CD4-positive, alpha-beta memory T cell (primary cell): ENCODE measurements at places on chromosomes 3 and 15.
A peak's percentile ranks its signal among the peaks of the same experiment; 100 is the strongest.

GRCh38 chr3:10753964-10754363 lies 62.1 kb upstream of the SLC6A11 start:
- peak; percentile 12 for DNase-seq

DNA sequence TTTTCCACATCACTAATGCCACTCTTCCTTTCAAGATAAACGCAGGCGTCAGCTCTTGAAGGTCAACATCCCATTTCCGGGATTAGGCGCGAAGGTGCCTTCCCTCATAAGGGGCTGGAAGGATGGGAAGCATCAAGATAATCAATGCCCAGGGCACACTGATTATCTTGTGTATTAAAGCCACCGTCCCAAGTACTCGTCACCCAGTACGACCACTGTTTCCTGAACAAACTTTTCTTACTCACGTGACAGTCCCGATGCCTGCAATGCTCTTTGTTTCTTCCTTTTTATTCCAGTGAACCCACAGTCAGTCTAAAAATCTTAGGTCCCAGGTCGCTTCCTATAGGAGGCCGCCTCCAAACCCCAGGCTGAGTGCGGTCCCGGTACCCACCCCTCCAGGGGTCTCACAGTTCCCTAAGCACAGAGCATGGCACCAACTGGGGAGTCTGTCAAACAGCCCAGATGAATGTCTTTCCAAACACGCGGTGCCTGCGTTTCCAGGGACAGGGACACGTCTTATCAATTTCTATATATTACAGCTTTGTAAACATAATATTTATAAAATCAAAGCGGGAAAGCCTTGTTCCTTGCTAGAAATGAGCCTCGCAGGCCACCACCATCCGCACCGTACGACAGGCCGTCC lies 589 bp downstream of the ANAPC13 start:
- no peak for DNase-seq

- no peak for DNase-seq
Observed at GRCh38 chr3:64802460-64802859, 114.7 kb upstream of the ADAMTS9 start.

GRCh38 chr3:47612178-47612577 lies 33.5 kb upstream of the CSPG5 start:
- no peak for DNase-seq

DNA sequence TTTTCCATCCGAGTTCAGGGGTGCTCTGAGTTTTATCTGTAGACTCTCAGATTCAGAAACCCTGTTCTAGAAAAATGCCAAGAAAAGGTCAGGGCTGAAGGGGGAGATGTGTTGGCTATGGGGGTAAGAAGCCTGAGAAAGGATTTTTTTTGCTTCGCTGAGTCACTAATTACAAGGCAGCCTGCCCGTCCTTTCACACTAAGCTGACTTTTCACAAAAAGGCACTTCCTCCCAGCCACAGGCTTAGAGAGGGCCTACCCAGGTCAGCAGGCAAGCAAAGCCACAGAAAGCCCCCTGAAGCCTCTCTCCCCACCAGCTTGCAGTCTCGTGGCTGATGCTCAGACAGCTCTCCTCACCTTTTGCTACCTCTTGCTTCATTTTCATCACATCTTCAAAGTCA lies 192.6 kb upstream of the PRICKLE2 start:
- DNase-seq = no peak

DNA sequence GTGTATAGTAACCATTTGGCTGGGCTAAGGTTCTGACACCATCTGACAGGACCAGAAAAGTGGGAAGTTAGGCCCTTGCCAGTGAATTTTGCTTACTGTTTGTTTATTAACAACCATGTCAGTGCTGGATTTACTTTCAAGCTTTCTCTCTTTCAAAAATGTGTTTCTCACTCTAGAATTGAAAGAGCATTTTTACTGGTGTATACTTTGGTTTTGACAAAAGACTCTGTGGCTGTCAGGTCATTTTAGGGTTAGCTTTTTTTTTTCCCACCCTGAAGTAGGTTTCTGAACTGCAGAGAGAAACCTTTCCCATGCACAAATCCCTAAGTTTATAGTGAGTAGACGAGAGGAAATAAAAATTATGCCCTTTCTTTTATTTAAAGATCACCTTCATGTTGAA lies 230.0 kb upstream of the TBC1D5 start:
- DNase-seq = no peak

- DNase-seq = no peak
Observed at GRCh38 chr15:72474466-72474911, 359 bp downstream of the ARIH1 start.

DNA sequence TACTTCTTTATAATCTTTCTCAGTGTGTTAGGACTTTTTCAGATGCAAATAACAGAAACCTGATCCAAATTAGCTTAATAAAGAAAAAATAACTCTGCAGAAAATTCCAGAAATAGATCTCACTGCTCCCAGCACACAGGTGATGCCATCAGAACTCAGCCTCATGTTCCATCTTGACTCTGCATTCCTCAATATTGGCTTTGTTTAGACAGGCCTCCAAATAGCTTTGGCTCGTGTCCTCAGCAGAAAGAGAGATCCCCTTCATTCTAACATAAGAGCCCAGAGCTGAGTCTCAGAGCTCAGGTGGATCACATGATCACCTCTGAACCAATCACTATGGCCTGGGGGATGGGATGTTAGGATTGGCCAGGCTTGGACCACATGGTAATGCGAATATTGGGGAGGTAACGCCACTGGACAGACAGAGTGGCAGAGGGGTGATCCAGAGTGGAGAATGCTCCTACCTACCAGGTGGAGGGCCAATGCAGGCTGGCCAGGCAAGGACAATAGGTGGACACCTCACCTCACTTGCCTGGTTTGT lies 46.6 kb upstream of the TBC1D21 start:
- no peak for DNase-seq
